ENCODE measurements at places on chromosomes 7 and 10. TPM values are rescaled to one million over a fixed set of nuclear protein-coding genes. Genes with fewer than 3 reads are reported as not detected.

DNA sequence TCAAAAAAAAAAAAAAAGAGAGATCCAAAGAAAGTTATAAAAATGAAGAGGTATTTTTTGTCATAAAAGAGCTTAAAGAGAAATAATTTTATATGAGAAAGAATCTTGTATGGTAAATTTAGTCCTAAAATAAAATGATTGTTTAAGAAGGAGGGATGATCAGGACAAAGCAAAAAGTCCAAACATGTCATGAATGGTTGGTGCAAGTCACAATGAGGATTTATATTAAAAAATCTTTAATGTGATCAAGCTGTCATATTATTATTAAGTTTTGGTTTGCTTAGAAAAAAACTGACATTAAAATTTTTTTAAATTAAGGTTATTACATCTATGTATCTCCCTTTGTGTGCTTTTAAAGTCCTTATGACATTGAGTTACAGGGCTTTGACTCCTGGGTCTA lies 220.4 kb downstream of the TMEM26 start:
- no peak for DNase-seq

DNA sequence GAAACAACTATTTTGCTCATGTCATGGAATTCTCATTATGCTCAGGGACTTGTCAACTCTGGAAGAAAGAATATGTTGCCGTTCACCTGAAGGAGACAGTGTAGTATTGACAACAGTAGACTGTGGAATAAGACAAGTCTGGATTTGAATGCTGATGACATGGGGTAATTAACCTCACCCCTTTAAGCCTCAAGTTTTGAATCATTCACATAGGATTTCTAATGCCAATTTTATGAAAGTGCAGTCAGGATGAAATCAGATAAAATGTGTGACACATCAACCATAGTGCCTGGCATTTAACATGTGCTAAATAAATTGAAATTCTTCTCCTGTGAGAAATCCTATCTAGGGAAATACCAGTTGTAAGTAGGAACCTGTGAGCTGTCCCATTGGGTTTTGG lies 305.8 kb downstream of the KIF20B start:
- no peak for DNase-seq

DNA sequence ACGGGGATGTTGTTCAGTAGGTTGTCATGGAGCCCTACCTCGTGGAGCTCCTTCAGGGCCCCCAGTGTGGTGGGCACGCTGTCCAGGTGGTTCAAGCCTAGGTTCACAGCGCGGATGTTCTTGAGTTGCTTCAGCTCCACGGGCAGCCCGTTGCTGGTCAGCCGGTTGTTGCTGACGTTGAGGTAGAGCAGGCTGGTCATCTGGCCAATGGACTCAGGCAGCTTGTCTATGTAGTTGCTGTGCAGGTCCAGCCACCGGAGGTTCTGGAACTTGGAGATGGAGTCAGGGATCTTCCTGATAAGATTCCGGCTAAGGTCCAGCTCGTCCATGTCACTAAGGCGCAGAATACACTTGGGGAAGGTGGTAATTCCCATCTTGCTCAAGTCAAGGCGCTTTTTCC lies 26.0 kb downstream of the LRRC18 start:
- no peak for DNase-seq

GRCh38 chr10:26486990-26487850 lies 49.1 kb downstream of the APBB1IP start:
- no peak for DNase-seq

DNA sequence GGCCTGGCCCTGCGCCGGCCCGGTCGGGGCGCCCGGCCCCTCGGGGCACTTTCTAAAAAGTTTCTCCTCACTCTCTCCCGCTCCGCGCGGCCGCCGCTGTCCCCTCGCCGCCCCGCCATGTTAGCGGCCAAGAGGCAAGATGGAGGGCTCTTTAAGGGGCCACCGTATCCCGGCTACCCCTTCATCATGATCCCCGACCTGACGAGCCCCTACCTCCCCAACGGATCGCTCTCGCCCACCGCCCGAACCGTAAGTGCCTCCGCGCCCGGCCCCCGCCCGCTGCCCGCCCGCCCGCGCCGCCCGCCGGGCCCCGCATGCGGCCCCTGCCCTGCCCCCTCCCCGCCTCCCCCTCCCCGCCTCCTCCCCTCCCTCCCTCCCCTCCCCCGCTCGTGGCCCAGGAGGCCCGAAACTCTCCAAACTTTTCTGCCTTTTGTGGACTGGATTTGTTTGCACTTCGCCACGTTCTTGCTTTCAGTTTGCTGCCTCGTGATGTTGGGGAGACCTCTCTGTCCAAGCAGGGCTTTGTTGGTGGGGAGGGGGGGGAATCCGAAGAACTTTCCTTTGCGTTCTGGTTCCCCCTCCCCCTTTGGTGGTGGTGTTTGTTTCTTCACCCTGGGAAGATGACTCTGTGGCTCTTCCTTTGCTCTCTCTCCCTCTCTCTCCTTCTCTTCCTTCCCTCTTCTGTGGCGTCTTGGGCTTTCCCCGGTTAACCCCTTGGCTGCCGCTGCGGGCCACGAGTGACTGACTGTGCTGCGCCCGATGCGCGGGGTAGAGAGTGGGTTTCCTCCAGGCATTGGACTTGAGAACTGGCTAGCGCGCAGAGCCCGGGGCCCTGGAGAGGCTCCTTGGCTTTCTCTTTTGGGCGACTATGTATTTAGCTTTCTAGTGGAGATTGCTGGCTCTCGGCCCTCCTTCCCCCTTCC lies 1.6 kb downstream of the TCF7L2 start:
- peak; percentile 58 for DNase-seq

ZNF365 gene
- 1.6 TPM for total RNA-seq

ZNF12 gene
- 22.7 TPM for total RNA-seq

GRCh38 chr7:151925446-151926335 lies 30.6 kb upstream of the GALNTL5 start:
- peak; percentile 68 for DNase-seq

DNA sequence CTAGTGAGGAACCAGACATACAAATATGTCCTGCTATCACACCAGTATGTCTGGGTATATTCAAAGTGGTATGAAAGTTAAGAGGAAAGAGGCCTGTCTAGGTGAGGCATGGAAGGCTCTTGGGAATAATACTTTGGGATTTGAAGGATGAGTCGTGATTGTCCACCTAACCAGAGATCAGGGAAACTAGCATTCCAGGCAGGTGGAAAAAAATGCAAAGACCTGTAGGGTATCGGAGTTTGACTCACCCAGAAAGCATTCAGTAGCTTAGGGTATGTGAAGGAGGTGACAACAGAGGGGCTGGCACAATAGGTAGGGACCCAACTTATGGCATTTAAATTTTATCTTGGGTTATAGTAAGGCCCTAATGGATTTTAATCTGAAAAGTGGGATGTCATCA lies 950 bp upstream of the GCC1 start:
- no peak for DNase-seq

DNA sequence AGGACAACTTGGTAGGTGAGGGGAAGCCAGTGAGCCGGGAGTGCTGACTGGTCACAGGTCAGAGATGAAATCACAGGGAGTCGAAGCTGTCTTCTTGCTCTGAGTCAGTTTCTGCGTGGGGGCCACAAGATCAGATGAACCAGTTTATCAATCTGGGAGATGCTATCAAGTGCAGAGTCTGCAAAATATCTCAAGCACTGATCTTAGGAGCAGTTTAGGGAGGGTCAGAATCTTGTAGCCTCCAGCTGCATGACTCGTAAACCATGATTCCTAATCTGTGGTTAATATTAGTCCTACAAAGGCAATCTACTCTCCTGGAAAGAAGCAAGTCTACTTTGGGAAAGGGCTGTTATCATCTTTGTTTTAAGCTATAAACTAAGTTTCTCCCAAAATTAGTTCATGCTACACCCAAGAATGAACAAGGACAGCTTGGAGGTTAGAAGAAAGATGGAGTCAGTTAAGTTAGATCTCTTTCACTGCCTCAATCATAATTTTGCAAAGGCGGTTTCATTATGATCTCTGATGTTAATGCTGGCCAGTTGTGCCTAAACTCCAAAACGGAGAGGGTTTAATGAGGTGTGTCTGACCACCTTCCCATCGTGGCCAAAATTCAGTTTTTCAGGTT lies 8.4 kb upstream of the LMOD2 start:
- no peak for DNase-seq

STEAP1 gene
- total RNA-seq, result 3.0 TPM

GRCh38 chr10:61215246-61215645 lies 237.9 kb downstream of the TMEM26 start:
- no peak for DNase-seq

PSAP gene
- total RNA-seq, result 516 TPM

- no peak for DNase-seq
Observed at GRCh38 chr7:66282591-66282935, 77.4 kb downstream of the TPST1 start.

- DNase-seq, result no peak
Observed at GRCh38 chr7:71191771-71192170, 59.8 kb downstream of the GALNT17 start.

GRCh38 chr10:83582407-83583095 lies 556.8 kb upstream of the GHITM start:
- no peak for DNase-seq

NOLC1 gene
- total RNA-seq, result 33.7 TPM

MYL7 gene
- total RNA-seq, result not detected

DNA sequence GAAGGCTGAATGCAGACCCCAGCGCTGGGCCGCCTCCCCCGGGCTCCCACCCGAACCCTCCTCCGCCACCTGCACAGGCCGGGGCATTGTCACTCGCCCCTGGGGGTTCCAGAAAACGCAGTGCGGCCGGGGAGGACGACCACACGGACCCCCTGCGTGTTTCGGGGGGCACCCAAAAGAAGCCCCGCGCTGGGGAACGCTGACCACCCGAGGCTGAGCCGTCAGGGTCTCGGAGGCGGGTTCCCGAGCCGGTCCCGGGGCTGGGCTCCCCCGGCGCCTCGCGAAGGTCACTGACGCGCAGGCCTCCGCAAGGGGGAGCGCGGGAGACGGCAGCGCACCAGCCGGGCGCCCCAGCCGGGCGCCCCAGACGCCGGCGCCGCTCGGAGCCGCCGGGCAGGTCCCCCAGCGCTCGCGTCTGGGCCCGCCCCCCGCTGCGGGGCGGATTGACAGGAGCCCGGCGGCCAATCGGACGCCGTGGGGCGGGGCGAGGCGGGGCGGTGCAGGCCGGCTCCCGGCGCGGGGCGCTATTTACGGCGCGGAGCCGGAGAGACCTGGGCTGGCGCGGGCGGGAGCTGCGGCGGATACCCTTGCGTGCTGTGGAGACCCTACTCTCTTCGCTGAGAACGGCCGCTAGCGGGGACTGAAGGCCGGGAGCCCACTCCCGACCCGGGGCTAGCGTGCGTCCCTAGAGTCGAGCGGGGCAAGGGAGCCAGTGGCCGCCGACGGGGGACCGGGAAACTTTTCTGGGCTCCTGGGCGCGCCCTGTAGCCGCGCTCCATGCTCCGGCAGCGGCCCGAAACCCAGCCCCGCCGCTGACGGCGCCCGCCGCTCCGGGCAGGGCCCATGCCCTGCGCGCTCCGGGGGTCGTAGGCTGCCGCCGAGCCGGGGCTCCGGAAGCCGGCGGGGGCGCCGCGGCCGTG lies at the start of gene BAMBI:
Gene BAMBI, plus strand, starts transcription at position 554 of the 920 bp plus-strand sequence. CDS start 377 bp downstream, outside the sequence.
- peak; percentile 96 for DNase-seq

GRCh38 chr10:93589648-93590562 lies 11.1 kb downstream of the RBP4 start:
- no peak for DNase-seq

Measured in body of pancreas (tissue), 4 donors.